ENCODE measurements at places on chromosomes 2 and 18.

DNA sequence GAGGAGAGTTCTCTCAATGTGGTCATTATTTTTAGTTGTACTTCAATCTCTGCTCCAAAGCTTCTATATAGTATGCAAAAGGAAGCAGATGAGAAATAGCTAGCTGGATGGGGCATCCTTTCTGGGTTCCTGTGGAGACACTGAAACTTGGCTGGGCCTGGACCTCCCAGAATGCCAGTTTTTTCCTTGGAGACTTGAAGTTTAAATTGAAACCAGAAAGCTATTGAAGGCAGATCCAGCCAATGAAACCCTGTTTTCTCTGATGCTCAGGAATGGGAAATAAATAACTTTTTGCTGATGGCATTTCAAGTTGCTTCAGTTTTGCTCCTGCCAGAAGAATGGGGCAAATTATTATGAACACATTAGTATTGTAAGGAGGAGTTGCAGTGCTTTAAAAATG is 2.9 kb downstream of the SETBP1 start:
- DNase-seq: no peak

DNA sequence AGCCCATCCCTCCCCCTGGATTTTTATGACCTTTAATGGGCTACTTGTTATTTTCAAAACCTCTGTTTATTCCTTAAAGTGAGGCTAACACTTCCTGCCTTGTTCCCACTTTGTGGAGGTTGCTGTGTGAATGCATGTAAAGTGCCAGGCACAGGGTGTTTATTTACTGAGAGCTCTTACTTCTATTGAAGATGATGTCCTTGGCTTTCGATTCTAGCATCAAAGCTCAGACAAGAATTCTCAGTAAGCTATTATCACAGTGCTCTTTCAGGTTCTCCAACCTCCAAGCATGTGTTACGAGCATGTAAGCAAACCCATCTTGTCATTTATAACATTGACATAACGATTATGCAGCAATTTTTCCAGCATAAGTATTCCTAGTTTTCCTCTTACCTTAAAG is 44.2 kb downstream of the DPYSL5 start:
- no peak for DNase-seq

DNA sequence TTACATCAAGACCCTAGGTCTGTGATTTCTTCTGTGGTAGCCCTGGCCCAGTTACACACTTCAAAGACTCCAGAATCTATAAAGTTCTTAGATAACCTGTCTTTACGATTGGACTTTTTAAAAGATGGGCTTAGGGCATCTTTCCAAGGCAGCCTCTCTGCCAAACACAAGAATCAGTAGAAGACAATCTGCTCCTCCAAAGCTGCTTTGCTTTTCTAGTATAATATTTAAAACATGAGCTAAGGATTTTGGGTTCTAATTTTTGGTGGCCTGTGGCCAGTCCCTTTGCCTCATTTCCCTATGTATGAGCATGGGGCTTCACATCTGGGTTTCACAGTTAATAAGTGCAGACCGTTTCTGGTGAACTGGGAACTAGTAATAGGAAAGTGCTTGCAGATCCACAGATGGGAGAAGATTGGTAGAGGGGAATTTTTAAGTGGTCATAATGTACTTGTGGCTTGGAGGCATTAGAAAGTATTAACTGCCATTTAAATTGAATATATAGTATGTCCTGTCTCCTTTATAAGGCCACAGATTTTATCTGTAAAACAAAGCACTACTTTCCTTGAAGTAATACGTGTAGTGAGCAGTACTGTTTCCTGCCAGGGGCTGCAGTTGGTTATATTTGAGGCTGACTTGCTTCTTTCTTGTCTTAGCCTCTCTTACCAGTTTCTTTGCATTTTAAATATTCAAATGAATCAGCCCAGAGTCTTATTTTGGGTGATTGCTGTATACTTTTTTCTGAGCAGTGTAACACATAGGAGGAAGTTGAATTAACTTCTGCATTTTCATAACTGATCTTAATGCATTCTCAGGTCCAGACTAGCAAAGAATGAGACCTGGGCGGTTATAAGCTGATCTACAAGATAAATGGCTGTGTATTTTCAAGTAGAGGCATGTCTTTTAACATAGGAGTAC is 1.5 kb downstream of the ARPC2 start:
- DNase-seq: peak; percentile 48

GRCh38 chr2:51723691-51724090 is 691.8 kb upstream of the NRXN1 start:
- DNase-seq: no peak

DNA sequence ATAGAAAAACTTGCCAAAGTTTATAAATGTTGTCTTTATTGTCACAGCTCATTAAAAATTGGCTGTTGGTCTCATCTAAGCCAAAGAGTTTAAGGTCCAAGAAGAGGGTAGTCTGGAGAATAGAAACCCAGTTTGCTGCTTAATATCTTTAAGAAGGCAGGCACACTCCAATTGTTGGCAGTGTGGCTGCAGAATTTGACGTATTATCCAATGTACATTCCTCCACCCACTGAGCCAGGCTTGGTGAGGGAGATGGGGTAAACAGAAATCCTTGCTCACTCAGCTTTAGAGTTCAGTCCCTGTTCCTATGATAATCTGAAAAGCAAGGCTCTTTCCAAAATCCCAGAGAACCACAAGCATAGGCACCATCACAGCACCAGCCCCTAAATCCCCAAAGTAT is 10.7 kb upstream of the ADD2 start:
- no peak for DNase-seq

DNA sequence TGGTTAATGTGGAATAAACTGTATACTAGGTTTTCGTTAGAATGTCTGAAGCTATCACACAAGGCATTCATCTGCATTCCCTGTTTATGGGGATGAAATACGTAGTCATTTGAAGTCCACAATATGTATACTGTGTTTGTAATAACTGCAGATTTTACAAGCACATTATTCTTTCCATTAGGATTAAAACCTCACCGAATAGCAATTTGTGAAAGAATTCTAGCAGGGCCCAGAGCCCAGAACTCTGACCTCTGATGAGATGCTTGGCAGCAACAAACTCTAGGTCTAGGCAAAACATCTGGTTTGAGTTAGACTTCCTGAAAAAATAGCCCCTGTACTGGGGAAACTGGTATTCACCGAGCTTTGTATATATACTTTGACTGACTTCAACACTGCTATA is 158.2 kb downstream of the SRBD1 start:
- DNase-seq: no peak

- no peak for DNase-seq
These were observed 13.1 kb downstream of the XIRP2 start for GRCh38 chr2:166901336-166901735.

DNA sequence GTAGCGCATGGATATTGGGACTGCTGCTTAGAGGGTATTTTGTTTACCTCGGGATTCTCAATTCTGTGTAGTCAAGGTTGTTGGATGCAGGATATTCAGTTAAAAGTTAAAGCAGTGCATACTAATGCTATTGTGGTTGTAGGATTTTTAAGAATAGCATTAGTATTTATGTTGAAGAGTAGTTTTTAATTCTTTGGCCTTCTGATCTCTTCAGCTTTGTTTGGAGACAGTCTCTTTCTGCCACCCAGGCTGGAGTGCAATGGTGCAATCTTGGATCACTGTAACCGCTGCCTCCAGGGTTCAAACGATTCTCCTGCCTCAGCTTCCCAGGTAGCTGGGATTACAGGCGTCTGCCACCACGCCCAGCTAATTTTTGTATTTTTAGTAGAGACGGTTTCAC is 1.5 kb downstream of the RHBDD1 start:
- no peak for DNase-seq

GRCh38 chr2:161138429-161138828 is 21.8 kb upstream of the TANK start:
- no peak for DNase-seq

DNA sequence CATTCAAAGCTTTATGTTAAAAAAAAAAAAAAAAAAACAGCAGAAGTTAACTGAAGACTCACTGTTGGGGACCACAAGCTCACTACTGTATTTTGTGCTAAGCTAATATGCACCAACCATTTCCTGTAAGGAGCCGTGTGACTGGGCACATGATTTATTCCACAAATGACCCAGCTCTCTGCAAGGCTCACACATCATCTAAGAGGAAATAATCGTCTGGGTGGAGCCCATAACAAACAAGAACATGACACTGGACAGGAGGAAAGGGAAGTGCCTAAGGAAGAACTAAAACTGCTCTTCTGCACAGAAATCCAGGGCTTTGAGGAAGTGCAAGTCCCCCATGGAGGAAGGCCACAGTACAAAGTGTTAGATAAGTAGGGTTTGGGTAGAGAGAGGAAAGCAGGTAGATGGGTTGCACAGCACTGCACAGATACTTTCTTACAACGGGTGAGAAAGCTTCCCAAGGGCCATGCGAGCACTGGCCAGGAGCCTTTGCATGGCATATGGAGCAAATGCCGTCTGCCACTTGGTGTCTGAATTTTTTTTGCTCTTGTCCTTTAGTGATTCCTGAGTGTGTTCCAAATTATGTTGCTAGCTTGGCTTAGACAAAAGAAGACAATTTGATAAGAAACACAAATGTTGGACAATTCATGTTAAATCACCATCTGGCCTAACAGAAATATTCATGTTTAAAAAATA is 24.4 kb downstream of the NFE2L2 start:
- DNase-seq: no peak

DNA sequence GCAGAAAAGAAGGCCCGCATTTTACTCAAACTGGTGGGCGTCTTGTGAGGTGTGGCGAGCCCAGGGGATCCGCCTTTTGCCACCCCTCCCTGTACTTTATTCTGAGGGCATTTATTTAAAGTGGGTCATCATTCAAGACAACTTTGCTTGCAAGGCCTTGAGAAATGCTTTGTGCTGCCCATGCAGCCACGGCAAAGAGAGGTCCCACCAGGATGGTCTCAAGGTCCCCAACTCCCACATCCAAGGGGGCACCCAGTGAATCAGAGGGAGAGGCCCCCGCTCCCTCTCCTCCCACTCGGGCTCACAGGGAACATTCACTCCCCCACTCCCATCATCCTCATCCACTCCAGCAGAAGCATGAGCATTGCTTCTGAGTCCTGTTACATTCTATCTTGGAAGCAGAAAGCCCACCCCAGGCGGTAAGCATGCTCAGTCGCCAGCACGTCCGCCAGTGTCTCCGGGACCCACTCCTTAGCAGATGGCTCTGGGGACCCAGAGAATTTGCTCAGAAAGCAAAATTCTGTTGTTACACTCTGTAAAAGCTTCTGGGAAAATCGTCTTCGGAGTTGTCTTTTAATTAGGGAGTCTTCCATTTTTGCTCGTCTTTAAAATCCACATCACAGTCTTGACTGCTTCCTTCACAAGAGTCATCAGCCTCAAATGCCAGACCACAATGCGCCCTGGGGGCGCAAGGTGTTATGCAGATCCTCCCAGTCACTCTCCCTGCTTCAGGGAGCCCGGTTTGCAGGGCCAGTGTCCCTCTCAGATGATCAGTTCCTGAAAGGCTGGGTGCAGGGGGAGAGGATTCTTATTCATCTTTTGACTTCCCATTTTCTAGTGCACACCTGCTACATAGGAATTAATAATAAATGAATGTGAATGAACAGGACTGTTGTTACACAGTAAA is 99.4 kb upstream of the NCK2 start:
- no peak for DNase-seq

- DNase-seq: no peak
These were observed 97.7 kb downstream of the TMEM17 start for GRCh38 chr2:62408241-62408677.

GRCh38 chr18:56651771-56652092 is 573 bp downstream of the WDR7 start:
- no peak for DNase-seq

GRCh38 chr2:27441958-27442919 is at the start of gene KRTCAP3:
Gene KRTCAP3 (plus strand): TSS chr2:27442381. CDS start chr2:27442413, 32 bp downstream.
- peak; percentile 41 for DNase-seq

DNA sequence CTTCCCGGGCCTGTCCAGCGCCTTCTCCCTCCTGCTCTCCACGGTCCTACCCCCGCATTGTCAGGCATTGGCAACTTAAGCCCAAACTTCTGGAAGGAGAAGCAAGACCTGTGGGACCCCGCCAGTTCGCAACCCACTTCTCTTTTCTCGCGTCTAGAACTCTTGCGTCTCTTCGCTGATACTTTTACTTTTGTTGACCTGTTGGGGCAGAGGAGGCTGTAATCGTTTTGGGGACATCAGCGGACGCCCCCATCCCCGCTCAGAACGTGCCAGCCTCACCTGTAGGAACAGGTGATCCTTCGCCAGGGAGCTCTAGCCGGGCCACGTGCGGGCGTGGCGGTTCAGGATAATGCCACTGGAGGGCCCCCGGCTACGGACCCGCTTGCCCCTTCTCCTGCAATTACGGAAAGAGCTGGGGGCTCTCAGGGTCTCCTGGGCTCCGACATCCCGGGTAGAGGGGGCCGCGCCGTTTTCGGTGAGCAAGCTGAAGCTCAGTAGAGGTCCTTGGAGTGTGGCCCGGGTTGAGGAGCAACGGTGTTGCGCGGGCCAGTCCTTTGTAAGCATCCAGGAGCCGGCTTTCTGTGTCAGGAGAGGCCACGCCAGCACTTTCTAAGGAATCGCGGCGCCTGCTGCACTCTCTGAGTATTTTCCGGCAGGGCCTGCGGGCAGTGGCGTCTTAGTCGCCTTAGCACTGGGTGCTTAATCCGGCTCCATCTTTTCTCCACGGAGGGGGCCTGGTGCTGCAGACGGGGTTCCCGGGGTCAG is 1.6 kb downstream of the MTCL1 start:
- no peak for DNase-seq

DNA sequence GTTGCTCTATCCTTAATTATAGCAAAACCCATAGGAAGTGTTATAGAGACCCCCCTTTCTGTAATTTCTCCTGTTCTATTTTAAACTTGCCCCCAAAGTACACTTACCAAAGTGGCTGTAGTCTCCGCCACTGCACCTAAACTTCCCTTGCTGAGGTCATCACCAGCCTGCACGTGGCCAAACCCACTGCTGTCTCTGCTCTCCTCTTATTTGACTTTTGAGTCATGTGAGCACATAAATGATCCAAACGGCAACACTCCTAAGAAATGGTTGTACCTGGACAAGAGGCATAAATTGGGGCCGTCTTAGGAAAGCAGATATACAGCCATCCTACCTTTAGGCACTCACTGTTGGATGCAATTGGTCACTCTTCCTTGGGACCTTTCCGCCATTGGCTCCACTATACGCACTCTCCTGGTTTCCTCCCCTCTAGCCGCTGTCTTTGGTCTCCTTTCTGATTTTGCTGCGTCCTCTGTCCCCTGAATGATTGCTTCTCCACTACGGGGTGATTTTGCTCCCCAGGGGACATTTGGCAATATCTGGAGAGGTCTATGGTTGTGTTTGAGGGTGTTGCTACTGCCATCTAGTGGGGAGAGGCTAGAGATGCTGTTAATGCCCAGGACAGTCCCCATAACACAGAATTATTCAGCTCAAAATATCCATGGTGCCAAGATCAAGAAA is 19.2 kb upstream of the IL36G start:
- DNase-seq: no peak

- DNase-seq: no peak
These were observed 87.6 kb downstream of the CDC42EP3 start for GRCh38 chr2:37583867-37584266.

GRCh38 chr18:51660188-51660715 is 462.8 kb upstream of the MEX3C start:
- no peak for DNase-seq

- no peak for DNase-seq
These were observed 152.9 kb upstream of the SESTD1 start for GRCh38 chr2:179417436-179417949.

- DNase-seq: no peak
These were observed 186.4 kb upstream of the COL3A1 start for GRCh38 chr2:188787658-188788240.

GRCh38 chr2:159851941-159852340 is 53.9 kb upstream of the CD302 start:
- no peak for DNase-seq

Data from GM06990 (cell line).